Activated effector memory CD4-positive, alpha-beta T cell treated with Interleukin-2 at 50 U/mL for 16 hours (primary cell): ENCODE measurements at places on chromosomes 2 and 18.

- no peak for DNase-seq
Measured at GRCh38 chr2:181949047-181949446, 36.6 kb upstream of the PPP1R1C start.

DNA sequence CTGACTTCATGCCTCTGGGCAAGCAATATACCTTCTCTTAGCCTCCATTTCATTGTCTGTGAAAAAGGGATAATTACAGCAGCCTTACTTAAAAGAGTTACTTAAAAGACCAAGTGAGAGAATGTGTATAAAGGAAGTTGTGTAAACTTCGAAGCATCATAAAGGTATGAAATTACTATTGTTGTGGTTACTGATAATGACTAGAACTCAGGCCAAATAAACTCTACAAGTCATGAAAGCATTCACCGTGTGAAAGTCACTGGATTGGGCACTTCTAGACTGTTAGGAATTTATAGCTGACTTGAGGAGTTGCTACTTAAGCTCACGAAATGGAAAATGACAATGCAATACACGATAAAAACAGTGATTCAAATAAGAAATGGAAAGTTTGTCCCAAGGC is 67.4 kb upstream of the HAAO start:
- no peak for DNase-seq

- DNase-seq = no peak
Measured at GRCh38 chr18:79344208-79344581, 51.5 kb upstream of the NFATC1 start.

GRCh38 chr2:156784020-156784701 is 348.0 kb downstream of the GPD2 start:
- no peak for DNase-seq

DNA sequence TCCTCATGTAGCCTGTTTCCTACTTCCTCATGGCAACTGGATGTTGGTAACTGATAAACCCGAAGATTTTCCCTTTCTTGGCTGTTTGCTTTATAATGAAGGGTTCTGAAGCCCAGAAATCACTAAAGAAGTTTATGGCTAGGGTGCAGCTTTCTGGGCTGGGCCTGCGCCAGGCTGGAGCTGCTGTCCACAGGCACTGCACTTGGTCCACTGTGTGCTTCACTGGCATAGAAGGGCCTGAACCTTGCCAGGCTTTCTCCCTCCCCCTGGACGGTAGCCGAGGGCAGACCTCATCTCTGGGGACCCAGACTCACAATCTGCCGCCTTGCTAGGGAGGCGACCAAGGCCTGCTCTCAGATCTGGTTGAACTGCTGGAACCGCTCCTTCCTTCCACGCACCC is 133.3 kb upstream of the SPRED2 start:
- no peak for DNase-seq

GRCh38 chr2:19722531-19722971 is 179.2 kb downstream of the TTC32 start:
- no peak for DNase-seq

GRCh38 chr18:3966246-3966641 is 488.9 kb downstream of the DLGAP1 start:
- no peak for DNase-seq

DNA sequence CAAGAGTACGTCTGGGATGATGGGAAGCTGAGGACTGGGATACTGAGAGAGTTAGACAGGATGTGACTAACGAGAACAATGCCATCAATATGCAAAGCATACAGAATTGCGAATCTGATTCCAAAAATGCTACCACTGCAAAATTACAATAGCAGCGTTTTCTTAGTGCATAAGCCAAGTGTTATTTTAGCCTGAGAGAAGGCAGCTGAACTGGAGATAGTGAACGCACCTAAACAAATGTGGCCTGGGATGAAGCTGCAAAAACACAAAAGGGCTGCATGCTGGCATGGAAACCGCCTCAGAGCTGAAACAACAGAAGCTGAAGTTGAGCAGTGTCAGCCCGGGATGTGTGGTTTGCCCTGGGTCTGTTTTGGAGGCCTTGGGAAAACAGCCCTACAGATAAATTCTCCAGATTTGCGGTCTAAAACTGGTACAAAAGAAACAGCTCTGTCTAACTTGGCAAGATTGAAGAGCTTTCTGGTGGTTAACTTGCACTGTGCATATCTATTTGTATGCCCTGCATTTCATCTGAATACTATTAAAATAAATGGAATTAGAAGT is 45.5 kb downstream of the LYPD6 start:
- DNase-seq = no peak

DNA sequence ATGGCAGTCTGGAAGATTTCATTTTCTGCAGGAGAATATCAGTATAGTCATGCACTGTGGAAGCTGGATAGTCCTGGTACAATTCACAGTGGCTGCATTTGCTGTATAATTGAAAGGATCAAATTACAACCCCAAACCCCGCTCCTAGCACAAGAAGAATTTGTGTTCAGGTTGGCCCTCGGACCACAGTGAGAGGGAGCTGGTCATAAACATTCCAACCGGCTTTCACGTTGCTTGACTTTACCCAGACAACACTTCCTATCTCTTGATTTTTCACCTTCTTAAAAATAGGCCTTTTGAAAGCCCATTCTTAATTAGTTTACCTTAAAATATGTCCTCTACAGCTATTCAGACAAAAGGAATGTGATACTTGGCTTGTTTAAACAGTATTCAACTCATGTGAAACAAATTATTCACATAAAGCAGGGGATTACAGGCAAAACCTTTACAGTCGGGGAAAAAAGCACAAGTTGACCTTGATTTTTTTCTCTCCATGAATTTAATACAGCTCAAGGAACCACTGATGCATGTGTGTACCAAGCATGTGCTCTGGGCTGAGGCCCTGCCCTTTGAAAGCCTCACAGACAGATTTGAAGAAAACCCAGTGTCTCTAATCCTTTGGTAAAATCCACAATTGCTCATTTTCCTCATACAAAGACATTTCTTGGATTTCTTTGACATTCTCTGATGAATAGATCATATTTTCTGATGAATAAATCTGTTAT is 143.0 kb upstream of the SOX11 start:
- no peak for DNase-seq
